ENCODE measurements at places on chromosomes 2 and 18.

- no peak for DNase-seq
Observed at GRCh38 chr2:81327911-81328310, 1023.4 kb upstream of the LRRTM1 start.

GRCh38 chr2:120125195-120125594 is 98.0 kb downstream of the TMEM185B start:
- DNase-seq: no peak

DNA sequence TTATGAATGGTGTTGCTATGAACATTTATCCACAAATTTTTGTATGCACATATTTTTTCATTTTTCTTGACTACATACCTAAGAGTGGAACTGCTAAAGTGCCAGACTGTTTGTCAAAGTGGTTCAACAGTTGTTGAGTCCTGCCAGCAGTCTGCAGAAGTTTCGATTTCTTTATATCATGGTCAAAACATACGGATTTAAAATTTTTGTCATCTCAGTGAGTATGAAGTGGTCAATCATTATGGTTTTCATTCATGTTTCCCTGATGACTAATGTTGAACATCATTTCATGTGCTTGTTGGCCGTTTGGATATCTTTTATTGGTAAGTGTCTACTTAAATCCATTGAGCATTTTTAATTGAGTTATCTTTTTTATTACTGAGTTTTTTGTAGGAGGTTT is 39.2 kb downstream of the CCDC138 start:
- no peak for DNase-seq

DNA sequence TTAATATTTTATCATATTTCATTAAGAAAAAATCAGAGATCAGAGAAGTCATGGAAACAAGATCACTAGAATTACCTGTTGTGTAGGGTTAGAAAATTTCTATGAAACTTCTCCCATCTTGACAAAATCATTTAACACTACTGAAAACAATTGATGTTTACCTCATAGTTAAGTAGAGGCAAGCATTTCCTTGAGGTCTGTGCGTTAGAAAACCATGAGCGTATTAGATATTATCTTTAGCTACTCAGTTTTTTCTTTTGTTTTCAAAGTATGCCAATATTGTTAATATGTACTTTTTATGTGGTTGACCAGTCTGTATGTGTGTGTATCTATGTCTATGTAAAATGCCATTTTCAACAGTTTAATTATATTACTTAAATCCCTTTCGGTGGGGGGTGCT is 335.7 kb downstream of the PARD3B start:
- DNase-seq: no peak

- DNase-seq: no peak
Observed at GRCh38 chr2:141075753-141076152, 1055.1 kb downstream of the LRP1B start.

DNA sequence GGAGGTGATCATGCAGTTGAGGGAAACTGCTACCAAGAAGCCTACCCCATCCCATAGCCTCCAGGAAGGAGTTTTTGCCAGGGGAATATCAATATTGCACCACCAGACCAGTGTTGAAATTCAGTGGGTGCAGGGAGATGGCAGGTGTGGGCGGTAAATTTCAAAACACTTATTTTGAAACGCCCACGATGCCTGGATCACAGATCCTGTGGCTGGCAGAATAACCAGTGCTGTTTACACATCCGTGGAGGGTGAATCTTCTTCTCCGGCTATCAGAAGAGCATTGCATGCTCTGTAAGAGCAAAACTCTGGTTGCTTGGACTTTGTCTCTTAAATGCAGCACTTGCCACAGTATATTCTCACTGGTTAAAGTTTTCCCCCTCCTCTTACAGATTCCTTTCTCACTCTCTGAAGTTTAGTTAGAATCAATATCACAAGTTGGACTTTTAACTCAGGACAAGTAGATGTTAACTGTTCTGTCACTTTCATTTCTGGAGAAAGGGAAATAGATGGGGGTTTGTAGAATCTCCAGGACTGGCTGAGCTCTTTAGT is 70.5 kb upstream of the ZCCHC2 start:
- no peak for DNase-seq
